ENCODE measurements at places on chromosomes 6 and 20.

DNA sequence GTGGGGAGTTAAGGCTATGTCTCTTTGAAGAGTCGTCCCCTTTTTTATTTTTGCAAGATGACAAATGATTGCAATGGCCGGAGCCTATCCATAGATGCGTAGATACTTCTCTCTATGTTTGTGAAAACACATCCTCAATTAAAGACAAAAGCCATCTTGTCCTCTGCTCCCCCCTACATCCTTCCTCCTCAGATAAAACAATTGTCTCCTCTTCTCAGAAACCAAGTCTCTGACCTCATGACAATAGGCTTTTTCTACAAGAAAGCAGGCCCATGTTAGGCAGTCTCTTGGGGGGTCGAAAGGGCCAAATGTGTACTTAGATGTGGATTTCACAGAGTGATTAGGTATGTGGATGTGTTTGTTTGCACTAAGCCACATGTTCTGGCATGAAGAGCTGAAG, 51.1 kb upstream of the SSTR4 start:
- no peak for DNase-seq

DNA sequence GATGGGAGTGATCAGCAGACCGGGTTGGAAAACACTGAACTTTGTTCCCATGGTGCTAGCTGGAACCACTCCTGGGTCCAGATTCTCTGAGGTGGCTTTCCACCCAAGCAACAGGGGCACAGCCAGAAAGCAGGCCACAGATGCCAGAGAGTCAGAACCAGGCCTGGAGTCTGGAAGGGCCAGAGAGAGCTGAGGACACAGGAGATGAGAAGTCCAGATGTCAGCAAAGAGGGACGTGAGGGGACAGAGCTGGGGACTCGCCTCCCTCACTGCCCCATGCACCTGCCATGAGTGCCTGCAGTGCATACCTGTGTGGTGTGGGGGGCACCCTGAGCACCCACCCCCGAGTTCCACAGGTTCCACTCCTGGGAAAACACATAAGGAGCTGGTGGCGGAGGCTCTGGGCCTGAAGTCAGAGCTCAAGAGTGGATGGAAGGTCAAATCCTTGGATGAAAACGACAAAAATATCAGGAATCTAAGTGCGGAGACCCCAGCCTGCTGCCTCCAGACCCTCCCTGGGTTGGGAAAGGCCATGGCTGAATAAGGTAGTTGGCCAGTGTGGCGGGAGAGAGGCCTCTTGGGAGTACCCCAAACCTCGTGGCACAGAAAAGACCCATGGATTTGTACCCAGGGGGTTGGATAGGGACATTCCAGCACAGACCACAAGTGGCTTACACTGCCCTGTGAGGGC, 224.2 kb downstream of the SYNDIG1 start:
- DNase-seq = no peak

- no peak for DNase-seq
Observed at GRCh38 chr6:39062014-39062740, 13.6 kb downstream of the GLP1R start.

- DNase-seq = no peak
Observed at GRCh38 chr20:34458631-34459030, 57.6 kb upstream of the DYNLRB1 start.

DNA sequence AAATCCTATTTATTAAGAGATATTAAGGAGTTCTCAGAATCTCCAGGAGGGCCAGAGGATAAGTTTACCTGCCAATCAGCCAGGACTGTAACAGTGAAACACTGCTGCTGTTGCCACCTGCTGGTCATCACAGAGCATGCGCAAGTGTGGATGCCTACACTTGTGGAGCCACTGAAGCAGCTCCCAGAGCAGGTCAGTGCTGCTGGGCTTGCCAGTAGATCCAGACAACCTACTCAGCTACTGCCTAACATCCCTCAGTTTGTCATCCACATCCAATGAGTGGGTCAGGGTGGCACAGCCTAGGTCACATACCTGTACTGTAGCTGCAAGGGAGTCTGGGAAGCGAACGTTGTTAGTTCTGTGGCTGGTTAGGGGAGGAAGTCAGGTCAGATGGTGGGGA, 18.3 kb upstream of the NHSL1 start:
- peak; percentile 12 for DNase-seq

- no peak for DNase-seq
Observed at GRCh38 chr20:20839771-20840170, 127.3 kb upstream of the RALGAPA2 start.

GRCh38 chr6:7086488-7086887, 21.3 kb upstream of the RREB1 start:
- DNase-seq = no peak

DNA sequence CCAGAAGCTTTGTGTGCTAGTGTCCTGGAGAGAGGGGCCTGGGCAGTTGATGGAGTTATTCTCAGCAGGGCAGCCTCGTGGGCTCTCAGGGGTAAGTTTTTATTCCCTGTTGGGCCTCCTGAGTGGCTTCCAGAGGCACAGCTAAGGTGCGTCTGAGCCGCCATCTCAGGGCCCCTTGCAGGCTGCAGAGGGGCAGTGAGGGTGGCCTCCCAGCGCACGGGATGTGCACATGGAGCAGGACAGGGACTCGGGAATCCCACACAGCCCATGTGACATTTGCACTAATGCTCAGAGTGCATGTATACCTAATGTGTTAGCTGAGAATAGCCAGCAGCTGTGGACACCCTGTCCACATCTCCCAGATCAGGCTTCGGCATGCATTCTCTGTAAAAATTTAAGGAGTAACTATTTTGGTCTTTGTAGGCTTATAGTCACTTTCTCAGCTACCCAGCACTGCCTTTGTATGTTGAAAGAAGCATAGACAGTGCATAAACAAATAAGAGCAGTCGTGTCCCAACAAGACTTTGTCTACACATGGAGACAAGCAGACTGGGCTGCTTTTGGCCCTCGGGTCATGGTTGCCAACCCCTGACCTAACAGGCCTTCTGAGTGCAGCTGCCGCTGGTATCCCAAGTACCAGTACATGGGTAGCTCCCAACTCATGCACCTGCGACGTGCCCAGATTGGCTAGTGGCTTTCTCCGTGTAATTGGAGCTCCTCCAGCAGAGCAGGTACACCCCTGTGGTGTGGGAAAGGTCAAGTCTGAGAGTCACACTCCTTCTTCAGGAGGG, 18.6 kb upstream of the CST9L start:
- no peak for DNase-seq

GRCh38 chr6:54267798-54268197, 40.4 kb upstream of the TINAG start:
- no peak for DNase-seq

DNA sequence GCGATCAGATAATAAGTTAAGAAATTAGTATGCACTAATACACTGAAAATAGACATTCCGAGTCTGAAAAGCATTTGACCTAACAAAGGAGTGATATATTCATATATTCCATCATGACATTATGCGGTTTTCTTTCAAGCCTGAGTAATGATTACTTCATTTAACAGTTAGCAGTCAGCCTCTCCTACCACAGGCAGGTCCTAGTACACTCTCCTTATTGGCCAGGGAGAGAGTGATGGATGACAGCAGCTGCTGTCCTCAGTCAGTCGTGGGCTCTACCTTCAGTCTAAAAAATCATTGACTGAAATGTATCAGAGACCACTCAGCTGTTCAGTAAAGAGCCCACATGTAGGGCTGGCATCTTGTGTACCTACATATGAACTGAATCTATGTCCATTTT, 33.2 kb upstream of the VGLL2 start:
- DNase-seq = no peak

- DNase-seq = no peak
Observed at GRCh38 chr6:170366248-170366960, 59.8 kb downstream of the FAM120B start.

- DNase-seq = no peak
Observed at GRCh38 chr6:167778497-167779128, 48.1 kb upstream of the AFDN start.

- no peak for DNase-seq
Observed at GRCh38 chr20:51422514-51423289, 119.8 kb downstream of the NFATC2 start.

- DNase-seq = no peak
Observed at GRCh38 chr20:24686156-24686555, 216.7 kb downstream of the SYNDIG1 start.

DNA sequence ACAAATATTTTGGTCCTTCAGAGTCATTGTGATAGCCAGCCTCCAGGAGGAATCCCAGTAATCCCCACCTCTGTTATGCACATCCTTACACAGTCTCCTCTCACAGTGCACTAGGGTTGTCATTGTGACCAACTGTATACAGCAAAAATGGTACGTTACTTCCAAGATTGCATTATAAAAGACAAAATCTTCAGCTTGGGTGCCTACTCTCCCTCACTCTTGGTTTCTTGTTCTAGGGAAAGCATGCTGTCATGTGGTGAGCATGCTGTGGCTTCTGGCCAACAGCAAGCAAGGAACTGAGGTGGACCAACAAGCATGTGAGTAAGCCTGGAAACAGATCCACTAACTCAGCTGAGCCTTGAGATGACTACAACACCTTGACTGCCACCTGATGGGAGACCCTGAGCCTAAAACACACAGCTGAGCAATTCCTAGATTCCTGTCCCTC, 130.1 kb upstream of the DST start:
- no peak for DNase-seq

GRCh38 chr6:136608991-136609390, 58.8 kb upstream of the MAP7 start:
- DNase-seq = no peak

DNA sequence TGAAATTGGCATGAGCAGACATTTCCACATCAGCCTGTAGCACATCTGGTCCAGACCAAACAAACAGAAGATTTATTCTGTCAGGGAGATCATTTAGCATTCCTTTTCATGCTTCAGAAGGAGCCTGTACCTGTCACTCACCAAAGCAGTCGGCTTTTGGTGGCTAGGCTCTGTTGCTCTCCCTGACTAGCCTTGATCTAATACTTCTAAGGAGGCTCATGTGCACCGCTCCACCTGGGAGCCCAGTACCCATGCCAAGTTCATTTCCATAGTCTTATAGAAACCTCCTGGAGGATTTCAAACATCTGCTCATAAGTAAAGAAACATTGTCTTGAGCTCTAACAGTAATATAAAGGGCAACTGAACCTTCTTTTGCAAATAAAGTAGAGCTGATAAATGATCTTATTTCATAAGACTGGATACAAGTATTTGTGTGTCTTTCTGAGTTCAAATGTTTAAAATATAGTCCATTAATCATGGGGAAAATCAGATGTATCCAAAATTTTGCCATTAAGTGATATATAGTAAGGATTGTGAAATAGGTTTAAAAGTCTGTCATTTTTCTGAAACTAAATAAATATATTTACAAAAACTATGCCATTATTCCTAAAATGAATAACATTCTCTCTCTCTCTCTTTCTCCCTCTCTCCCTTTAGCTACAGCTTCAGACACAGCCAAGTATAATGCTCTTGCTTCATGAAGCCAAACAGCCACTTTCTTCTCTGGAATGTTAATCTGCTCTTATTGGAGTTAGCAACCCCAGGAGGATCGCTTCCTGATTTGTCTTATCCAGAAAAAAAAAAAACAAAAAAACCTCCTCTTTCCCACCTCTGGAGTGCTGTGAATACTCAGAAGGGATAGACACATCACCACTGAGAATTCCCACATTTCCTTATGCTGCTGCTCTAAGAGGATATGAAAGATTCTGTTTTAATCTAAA, 192.7 kb upstream of the TFAP2D start:
- DNase-seq = no peak

DNA sequence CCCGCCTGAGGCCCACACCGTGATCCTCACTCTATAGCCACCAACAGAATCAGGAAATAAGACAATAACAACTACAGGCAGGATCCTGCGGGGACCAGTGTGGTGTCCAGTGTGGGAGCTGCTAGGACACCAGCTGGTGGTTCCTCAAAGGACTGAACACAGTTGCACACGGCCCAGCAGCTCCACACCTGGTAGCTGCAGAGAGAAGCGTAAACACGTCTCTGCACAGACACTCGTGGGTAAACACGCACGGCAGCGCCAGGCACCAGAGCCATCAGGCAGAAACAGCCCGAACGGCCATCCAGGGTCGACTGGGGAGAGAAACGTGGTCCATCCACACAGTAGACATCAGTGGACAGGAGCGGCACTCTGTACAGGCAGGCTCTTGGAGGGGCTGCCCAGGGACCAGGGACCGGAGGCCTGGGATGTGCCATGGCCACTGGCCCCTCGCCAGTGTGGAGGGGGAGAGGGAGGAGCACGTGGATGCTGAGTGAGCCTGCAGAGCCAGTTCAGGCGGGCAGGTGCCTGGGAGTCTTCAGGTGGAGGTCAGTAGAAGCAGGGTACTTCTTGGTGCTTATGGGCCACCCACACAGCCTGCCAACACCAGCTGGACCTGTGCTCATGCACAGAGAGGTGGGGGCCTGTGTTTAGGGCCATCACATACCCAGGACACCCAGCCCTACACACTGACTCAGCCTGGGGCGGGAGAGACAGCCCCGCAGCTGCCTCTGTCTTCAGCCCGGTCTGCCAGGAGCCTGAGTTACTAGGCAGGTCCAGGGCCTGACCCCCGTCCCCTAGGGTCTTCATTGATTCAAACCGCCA, 7.4 kb upstream of the LAMA5 start:
- no peak for DNase-seq

DNA sequence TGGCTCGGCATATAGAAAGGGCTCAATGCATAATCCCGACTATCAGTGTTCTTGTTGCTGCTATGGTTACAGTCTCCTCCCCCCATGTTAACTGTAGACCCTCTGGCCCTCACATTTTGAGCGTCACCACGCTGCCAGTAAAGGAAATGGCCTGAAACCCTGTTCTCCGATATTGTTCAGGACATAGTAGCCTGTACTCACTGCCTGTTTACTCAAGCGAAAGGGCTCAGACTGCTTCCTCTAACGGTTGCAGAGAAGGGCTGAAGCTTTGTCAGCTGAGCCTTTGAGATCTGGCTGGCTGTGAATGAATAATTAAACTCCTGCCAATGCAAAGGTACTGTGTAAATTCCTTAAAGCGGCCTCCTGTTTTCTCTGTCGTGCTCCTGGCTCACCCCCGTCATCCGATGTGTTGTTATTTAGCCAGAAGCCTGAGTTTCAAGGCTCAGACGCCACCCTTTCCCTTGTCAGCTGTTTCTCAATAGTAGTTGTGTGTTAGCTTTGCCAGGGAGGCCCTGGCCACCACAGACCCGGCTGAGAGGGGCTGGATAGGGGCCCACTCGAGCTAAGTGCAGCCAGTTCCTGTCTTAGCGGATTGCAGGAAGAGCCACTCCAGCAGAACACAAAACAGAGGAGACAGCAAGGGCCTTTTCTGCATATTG, 31.2 kb upstream of the RALGAPA2 start:
- no peak for DNase-seq

DNA sequence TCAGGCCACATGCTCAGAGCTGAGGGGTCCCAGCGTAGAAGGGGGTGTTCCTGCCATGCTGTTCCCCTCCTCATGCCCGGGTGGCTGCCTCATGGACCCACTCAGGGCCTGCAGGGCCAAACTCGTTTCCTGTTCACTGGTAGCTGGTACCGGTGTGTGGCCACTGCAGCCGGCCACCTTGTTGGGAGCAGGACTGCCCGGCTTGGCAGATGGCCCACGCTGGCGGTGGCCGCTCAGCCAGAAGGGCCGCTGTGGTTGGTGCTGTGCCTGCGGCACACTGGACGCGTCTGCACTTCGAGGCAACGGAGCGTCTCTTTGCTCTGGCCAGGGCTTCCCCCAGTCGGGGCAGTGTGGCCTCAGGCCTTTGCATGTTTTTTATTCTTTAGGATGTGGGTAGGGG, 10.0 kb upstream of the COL20A1 start:
- DNase-seq = no peak

GRCh38 chr6:145904868-145905267, 59.3 kb downstream of the SHPRH start:
- DNase-seq = no peak
